Large intestine (tissue), 12 donors: ENCODE measurements at places on chromosomes 2 and 18.

DNA sequence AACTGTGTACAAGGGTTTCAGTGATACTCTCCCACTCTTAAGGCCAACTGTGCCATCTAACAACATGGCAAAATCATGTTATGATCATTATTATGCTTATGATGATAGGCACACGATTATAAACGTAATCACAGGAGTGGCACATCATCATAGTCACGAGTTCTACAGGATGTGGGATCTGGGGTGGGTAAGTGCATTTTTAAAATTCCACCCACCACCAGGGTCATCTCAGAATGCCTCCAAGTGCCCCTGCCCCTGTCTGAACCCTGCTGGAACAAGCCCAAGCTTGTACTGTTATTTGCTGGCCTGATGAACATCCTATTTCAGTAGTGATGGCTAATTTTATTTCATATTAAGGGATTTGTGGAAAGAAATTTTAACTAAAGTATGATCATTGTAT is 117.8 kb downstream of the PTPRM start:
- DNase-seq: no peak

DNA sequence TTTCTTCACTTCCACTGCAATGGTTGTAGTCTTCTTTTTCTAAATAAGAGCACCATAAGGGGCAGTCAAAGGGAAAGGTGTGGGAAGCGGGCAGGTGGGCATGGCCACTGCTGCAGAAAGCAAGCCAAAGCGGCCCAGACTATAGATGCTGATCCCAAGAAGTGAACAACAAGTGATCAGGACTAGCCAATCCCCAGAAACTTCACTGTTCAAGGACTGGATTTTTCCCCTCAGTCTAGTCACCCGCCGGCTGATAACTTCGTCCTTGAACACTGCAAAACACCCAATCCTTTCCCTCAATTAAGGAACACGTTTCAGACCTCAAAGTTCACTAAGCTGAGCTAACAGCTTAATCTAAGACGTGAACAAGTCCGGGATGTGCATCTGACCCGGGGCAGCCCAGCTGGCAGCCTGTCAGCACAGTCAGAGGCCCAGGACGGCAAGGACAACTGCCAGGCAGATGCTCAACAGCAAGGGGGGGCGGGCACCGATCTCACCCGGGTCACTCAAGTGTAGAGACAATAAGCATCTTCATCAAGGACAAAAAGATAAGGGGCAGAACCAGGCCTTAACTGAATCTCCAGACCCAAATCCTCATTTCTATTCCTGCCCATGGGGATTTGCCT is 59.8 kb downstream of the HDLBP start:
- no peak for DNase-seq

GRCh38 chr2:176729706-176730569 is 460.7 kb downstream of the MTX2 start:
- no peak for DNase-seq

DNA sequence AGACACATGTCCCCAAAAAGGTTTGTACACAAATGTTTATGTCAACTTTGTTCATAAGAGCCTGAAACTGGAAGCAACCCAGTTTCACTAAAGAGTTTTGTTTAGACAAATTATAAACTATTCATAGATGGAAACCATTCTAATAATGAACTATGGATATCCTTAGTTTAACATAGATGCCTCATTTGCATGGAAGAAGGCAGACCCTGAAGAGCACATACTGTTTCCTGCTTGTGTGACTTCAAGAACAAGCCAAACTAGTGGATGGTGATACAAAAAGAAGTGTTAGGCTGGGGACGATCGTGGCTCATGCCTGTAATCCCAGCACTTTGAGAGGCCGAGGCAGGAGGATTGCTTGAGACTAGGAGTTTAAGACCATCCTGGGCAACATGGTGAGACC is 48.1 kb downstream of the ACOXL start:
- no peak for DNase-seq

GRCh38 chr18:2135309-2135708 is 436.0 kb downstream of the METTL4 start:
- no peak for DNase-seq

DNA sequence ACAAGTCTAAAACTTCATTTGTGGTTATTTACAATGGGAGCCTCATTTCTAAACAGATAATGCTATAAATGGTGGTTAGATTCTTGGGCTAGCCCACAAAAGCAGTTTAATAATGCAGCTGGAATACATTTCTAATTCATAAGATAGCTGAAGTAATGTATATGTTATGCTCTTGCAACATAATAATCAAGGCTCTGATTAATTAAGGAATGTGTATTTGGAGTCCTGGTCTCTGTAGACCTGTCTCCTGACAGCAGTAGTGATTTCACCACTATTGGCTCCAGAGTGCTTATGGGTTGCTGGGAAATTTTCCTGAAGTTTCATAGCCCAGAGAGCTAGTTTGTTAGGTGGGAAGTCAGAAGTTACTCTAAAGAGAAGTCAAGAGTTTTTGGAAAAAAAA is 21.3 kb upstream of the CDC42EP3 start:
- DNase-seq: no peak

- no peak for DNase-seq
Measured at GRCh38 chr2:73072129-73072395, 550 bp upstream of the SFXN5 start.

DNA sequence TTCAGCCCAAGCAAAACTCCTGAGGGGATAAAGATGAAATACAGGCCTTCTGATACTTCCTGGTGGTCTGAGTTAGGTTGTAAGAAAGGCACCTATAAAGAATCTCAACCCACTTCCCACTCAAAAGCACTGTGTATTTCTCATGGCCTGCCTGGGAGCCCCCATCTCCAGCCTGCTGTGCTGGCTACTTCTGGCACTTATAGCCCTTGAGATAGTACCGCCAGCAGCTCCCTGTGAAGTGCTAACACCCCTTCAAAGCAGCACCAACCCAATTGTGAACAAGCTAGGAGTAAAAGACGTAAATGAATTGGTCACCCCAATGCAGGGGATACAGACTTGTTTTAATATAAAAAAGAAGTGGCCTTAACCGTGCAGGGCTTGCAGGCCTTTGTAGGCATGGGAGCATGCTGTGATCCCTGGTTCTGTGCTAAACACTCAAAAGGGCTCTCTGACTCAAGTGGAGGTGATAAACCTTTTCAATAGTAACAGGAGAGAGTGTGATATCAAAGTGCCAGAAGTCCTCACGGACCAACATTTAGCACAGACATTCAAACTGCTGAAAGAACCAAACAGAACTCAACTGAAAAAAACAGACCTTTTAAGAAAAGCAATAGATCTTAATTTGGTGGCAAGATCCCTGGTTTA is 80.8 kb downstream of the RTN4 start:
- no peak for DNase-seq

- DNase-seq: no peak
Measured at GRCh38 chr2:216985658-216986141, 125.8 kb upstream of the TNP1 start.

DNA sequence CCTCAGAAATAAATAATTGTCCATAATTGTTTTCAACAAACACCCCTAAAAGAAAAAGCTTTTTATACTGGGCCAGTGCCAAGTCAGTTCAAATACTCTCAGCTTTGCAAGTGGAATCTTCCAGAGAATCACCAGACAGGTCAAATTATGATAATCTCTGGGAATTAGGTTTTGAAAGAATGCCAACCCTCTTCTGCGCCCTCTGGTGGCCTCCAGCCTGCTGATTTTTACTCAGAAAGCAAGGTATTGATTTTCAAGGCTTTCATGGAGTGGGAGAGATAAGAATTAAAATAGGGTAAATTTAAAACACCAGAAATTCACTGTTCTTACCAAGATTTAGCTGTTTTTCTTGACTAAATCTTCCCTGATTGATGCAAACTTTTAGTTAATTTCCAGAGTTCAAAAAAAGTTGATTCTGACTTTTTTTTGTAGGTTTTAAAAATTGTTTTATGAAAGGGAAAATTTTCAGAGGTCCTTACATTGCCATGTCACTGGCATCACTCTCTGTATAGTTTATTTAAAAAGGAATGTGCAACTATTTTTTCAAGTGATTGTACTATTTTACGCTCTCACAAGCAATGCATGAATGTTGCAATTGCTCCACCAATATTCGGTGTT is 282.9 kb upstream of the TNP1 start:
- peak; percentile 10 for DNase-seq

GRCh38 chr18:48316177-48316576 is 93.0 kb downstream of the ZBTB7C start:
- DNase-seq: no peak

- no peak for DNase-seq
Measured at GRCh38 chr2:72108121-72108520, 39.5 kb downstream of the CYP26B1 start.

DNA sequence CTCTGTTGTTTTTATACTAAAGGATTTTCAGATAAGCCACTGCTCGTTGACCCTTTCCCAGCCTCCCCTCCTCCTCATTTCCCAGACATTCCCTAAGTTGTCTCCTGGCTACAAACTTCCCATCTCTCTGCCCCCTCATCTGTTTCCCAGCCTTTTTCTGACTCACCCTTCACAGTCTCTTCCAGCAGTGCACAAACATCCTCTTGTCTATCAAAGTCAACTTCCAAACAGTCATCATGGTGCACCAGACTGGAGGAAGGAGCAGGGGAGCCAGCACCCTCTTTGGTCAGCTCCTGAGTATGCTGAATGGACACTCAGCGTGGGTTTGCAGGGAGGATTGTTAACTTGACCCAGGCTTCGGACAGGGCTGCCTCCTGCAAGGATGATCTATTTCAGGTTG is 26.6 kb upstream of the SPRED2 start:
- no peak for DNase-seq

GRCh38 chr2:4077017-4077416 is 373.6 kb downstream of the DCDC2C start:
- DNase-seq: no peak

DNA sequence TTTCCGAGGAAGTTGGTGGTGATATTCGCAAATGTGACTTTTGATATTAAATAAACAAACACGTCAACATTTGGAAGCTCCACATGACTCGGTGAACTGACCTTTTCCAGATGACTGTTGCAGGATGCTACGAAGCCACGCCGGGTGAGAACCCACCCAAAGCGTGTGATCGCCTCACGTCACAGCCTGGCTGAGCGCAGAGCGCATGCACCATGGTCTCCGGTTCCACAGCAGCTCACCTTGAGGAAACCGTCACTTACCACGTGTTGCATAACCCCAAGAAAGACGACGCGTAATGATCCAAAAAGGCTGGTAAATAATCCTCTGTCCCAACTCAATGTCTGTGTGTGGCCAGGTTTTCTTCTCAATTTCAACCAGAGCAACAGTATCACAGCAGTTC is 64.5 kb upstream of the CTDP1 start:
- DNase-seq: no peak

- no peak for DNase-seq
Measured at GRCh38 chr2:22175003-22175402, 1051.2 kb downstream of the TDRD15 start.

DNA sequence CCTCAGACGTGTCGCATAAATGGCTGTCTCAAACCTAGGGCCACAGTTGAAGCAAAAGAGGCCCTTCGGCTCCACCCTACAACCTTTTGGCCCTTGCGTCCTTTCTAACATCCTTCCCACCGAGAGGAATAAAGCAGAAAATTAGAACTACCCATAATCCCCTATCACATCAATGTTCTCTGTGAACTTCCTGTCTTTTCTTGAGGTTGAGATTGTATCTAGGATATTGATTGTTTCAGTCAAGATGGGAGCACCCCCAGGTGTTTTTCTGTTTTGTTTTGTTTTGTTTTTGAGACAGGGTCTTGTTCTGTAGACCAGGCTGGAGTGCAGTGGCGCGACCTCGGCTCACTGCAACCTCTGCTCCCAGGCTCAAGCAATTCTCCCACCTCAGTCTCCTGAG is 23.6 kb downstream of the INPP5D start:
- DNase-seq: no peak

DNA sequence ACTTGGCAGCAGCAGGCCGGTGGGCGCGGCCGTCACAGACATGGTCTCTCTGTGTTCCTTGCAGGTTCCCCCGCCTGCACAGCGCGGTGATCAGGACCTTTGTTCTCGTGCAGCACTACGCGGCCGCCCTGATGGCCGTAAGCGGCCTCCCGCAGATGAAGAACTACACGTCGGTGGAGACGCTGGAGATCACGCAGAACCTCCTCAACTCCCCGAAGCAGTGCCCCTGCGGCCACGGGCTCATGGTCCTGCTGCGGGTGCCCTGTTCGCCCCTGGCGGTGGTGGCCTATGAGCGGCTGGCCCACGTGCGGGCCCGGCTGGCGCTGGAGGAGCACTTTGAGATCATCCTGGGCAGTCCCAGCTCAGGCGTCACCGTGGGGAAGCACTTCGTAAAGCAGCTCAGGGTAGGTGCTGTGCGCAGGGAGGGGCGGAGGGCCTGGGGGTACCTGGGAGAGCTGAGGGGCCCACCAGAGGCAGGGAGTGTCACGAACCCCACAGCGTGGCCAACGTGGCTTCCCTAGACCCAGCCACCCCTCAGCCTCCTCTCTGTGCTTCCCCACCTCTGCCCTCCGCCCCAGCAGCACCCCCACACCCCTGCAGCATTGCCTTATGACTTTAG is 59.3 kb downstream of the NTSR2 start:
- DNase-seq: no peak

DNA sequence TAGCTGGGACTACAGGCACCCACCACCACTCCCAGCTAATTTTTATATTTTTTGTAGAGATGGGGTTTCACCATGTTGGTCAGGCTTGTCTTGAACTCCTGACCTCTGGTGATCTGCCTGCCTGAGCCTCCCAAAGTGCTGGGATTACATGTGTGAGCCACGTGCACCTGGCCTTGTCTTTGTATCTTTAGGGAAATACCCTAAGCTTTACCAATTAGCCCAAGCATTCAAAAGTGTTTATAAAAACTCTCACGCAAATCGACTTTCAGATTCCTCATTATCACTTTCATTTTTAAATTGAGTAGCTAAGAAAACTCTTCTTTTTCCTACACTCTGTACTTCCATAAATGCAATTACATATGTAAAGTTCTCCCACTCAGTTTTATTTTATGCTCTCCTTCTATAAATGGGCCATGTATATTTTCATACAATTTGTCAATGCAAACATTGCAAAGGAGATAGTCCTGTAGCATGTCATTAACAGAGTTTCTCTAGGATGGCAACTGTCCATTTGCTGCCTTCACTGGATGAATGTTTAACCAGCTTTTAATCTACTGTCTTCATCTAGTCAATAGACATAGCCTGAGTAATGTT is 326.2 kb upstream of the LRATD1 start:
- DNase-seq: no peak

GRCh38 chr2:168992591-168993349 is 38.4 kb downstream of the ABCB11 start:
- peak; percentile 36 for DNase-seq

- DNase-seq: no peak
Measured at GRCh38 chr18:80154293-80154692, 45.2 kb downstream of the ADNP2 start.
